Fibroblast of skin of abdomen (primary cell): ENCODE measurements at places on chromosomes 3 and 15.
A peak's percentile ranks its signal among the peaks of the same experiment; 100 is the strongest.

DNA sequence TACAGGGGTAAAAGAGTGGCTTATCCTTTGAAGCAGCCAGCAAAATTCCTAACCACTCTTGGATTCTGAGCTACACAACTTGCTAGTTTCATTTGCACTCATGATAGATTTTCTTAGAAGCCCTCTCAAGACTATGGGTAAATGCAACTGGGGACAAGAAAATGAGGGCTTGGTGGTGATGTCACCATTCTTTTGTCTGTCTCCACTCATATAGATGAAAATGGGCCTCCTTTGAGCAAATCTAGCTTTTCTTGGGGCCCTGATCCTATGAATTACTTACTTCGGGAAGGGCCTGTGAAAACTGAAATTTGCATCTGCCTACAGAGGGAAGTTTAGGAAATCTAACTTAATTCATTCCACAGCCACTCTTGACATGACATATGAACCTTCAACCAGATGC lies 486.3 kb downstream of the MAGI1 start:
- peak; percentile 36 for DNase-seq

- DNase-seq, result no peak
Observed at GRCh38 chr3:39096775-39097174, 10.7 kb downstream of the GORASP1 start.

DNA sequence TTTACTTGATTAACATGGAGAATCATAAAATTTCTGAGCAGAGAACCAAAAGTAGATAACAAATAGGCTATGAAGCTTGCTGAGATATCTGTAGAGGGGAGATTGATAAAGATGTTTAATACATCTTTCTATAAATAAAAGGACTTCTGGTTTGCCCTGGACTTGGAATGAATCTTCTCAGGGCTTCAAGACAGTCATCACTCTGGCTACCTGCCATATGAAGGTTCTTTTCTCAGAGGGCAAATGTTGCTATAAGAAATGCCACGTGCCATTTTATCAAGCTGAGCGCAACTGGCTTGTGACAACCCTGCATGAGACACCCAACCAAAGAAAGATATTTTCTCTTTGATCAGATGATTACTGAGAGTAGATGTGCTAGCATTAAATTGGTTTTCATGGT lies 192.5 kb downstream of the WNT5A start:
- DNase-seq, result no peak

- no peak for DNase-seq
Observed at GRCh38 chr15:46556559-46557379, 921.9 kb downstream of the SQOR start.

GRCh38 chr3:112424394-112424793 lies 74.9 kb downstream of the BTLA start:
- DNase-seq, result no peak

DNA sequence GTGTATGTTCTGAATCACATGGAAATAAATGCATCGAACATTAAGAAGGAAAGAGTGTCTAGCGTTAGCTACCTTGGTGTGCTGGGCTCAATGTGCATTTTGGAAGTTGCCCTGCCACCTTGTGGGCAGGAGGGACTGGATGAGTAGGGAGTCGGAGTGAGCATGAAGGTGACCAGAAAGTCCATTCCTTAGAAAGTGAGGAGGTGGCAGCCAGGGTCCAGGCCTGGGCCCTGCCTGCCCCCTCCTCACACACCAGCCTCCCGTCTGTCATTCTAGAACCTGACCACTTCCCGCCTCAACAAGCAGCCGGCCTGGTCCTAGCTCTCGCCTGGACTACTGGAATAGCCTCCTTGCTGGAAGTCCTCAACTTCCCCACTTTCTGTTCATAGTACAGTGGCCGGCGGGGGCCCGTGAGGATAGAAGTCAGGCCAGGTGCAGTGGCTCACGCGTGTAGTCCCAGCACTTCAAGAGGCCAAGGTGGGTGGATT lies 10.2 kb upstream of the GATA2 start:
- no peak for DNase-seq

DNA sequence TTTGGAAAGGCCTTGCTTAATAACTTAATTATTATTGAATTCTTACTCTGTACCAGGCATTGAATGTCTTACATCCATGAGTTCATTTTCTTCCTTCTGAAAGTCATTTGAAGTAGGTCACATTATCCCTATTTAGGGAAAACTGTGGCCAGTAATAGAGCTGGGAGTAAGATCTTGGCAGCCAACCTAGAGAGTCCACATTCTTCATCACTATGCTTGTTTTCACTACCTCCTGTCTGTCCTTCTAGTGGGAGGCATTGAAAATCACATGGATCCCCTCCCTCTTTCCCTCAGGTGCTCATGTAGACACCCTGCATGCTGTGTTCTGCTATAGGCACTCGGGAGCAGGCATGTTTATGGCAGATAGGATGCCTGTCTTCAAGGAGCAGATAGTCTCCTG lies 154.9 kb downstream of the EBLN2 start:
- DNase-seq, result no peak

DNA sequence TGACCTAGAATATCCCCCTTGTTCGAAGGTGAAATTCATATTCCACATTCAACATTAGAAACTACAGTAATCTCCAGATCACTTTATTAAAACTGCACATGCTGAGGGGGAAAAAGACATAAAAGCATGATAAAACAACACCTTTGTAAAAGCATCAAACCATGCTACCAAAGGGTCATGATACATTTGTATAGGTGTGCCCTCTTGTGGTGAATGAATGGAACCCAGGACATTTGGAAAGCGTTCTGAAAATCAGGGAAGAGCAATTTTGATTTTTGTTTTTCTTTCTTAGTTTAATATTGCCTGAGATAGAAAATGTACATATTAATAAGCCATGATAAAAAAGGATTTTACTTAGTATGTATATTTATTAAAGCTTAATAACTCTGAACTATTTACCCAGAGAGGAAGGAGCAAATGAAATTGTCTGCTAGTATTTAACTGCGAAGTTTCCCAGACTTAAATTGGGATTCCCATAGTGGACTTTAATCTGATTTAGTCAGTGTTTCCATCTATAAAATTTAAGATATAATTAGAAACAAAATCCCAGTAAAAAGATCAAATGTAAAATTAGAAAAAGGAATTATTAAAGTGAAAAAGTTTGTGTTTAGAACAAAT lies 105.8 kb upstream of the ARL6 start:
- DNase-seq, result peak; percentile 8

DNA sequence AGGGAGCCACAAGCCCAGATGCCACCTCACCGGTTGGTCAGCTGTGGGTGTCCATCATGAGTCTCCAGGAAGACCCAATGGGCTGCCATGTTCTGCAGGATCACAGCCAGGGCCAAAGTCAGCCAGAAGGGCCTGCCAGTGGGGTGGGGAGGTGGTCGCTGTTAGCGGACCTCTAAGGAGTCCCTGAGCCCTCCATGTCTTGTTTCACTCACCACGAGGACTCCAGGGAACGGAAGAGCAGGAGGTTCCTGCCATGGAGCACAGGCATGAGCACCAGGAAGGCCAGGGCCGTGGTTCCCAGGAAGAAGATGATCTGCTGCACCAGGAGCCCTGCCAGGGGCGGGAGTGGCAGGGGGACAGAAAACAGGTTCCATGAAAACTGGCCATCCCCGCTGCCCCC lies 8.6 kb downstream of the ISLR start:
- no peak for DNase-seq

GRCh38 chr3:77667901-77668300 lies 628.0 kb downstream of the ROBO2 start:
- no peak for DNase-seq

- DNase-seq, result peak; percentile 61
Observed at GRCh38 chr3:147418808-147419701, 9.9 kb downstream of the ZIC1 start.

- DNase-seq, result no peak
Observed at GRCh38 chr15:71679223-71679792, 131.0 kb upstream of the NR2E3 start.

- no peak for DNase-seq
Observed at GRCh38 chr3:36600404-36600803, 163.9 kb downstream of the DCLK3 start.

DNA sequence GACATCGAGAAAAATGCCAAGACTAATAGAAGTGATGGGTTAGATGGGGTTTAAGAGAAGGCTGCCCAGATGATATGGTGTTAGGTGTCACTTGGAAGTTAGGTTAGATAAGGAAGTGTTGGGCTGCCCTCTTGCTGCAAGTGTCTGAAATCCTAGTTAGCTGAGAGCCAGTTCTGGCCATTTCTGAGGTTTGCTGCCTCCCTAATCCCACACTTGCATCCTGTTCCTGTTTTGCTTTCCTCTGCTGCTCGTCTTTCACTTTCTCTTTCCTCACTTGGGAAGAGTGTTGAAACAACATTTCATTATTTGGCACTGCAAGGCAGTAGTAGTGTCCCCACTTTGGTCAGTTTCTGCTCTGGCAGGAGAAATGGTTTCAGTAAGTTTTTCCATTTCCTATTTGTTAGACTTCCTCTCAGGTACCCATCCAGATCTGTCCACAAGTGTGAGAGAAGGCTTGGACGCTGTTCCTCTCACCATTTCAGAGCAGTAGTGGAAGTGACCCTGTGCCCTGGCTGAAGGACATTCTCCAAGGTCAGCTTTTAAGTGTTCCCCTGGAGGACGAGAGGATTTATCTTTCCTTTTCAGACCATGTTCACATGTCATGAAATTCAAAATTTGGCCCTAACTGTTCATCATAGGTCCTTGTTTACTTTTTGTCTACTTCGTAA lies 93.3 kb downstream of the ADAMTSL3 start:
- peak; percentile 40 for DNase-seq

GRCh38 chr15:37586976-37587375 lies 347.5 kb upstream of the TMCO5A start:
- peak; percentile 47 for DNase-seq
